HEK293T (cell line): ENCODE measurements at places on chromosomes 1 and 21.

DNA sequence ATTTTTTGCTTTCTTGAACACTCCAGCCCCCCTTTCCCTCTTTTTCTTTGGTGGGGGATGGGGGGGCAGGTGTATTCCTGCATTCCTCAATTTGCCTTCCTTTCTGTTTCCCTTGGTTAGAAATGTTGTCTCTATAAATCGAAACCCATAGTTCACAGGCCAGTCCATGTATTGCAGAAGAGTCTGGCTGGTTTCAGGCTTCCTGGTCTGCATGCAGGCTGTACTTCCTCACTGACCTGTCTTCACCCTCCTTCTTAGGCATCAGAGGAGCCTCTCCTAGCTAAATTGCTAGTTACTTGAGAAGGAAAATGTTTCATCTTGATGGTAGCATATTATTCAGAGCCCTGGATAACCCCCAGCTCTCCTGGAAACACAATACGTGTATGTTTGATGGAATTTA is 140.0 kb downstream of the SPATA46 start:
- no peak for DNase-seq

GRCh38 chr1:39524171-39524570 is 32.7 kb downstream of the BMP8A start:
- no peak for DNase-seq

DNA sequence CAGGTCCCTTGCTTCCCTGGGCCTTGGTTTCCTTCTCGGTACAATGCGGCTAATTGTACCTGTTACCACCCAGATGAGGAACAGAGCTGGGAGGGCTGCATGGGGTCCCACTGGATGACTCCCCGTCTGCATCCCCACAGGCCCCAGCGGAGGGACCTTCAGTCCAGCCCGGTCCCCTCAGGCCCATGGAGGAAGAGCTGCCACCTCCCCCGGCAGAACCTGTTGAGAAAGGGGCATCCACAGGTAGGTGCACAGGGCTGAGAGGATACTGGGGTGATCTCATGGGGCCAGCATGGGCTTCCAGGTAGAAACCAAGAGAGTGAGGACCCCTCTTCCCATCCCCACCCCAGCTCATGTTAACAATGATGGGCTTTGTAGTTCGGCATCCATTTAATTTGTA is 9.8 kb downstream of the FBLIM1 start:
- no peak for DNase-seq

- no peak for DNase-seq
Measured at GRCh38 chr1:218804014-218804785, 369.5 kb upstream of the LYPLAL1 start.

DNA sequence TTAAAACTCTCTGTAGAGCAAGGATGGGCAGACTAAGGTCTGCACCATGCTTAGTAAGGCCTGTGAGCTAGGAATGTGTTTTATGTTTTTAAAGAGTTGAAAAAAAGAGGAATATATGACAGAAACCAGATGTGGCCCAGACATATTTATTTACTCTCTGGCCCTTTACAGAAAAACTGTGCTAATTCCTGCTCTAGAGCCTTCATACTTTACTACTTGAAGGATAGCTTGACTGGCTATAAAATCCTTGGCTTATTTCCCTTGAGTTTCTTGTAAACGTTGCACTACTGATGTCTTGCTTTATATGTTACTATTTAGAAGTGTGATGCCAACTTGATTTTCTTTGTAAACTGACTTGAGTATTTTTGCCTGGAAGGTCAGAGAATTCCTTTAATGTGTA is 33.5 kb downstream of the CTBS start:
- no peak for DNase-seq

DNA sequence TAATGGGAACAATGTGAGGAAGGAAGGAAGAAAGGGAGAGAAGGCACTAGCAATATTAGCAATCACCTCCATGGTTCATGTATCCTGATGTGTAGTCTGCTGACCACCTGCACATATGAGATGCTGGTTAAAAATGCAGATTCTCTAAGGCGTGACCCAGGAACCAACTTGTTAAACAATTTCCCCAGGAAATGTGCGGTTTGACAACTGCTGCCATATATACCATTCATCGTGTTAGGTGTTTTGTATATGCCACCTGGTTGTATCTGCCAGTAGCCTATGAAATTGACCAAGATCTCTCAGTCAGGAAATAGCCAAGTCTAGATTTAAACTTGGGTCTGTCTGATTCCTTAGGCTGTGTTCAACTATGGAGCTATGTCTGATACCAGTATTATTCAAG is 4.1 kb downstream of the SEMA4A start:
- DNase-seq: no peak

GRCh38 chr1:184503221-184503749 is 116.5 kb downstream of the C1orf21 start:
- no peak for DNase-seq

GRCh38 chr1:3127738-3128137 is 58.7 kb downstream of the PRDM16 start:
- no peak for DNase-seq

DNA sequence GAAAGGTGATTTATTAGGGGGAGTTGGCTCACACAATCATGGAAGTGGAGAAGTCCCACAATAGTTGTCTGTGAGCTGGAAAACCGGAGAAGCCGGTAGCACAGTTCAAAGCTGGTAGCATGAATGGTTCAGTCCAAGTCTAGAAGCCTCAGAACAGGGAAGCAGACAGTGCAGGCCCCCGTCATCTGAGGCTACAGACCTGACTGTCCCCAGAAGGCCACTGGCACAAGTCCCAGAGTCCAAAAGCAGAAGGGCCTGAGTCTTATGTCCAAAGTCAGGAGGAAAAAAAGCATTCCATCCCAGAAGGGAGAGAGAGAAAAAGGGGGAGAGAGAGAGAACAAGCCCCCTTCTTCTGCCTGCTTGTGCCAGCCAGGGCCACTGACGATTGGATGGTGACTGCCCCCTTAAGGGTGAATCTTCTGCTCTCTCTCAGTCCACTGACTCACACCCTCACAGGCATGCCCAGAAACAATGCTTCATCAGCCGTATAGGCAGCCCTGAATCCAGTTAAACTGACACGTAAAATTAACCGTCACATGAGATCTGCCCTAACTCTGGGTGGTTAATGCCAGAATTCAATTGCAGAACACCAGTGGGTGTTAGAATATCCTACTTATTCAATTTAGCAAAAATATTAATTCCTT is 49.3 kb upstream of the POU2F1 start:
- no peak for DNase-seq

DNA sequence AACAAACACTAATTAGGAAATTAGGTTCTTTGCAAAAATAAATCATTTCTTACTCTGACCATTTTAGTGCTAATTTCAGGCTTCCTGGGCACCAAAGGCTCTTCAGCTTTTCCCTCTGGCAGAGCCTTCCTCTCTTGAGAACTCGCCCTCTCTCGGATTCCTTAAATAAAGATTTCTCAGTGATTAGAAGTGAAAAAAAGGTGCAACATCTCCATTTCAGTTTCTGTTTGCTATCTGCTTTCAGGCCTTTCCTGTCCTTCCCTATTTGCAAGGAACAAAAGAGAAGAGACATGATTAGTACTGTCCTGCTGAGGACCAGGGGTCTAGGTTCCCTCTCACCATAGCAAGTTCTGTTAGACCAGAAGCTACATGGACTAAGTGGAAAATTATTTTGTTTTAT is 27.8 kb upstream of the CACYBP start:
- no peak for DNase-seq

DNA sequence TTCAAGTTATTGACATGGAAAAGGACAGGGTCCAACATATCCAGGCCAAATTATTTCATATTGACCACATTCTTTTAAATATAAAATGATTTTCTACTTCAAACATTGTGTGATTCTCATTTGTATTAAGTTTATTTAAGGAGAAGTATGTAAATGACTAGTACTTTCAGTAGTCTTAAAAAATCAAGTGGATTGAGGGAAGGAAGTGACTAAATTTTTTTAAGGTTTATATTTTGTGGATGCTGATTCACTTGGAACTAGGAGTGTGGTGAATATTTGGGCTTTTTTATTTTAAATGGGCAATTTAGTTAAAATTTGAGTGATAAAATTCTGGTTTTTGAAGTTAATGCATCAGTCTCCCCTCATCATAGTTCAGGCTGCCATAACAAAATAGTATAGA is 10.1 kb downstream of the PRRC2C start:
- DNase-seq: no peak

DNA sequence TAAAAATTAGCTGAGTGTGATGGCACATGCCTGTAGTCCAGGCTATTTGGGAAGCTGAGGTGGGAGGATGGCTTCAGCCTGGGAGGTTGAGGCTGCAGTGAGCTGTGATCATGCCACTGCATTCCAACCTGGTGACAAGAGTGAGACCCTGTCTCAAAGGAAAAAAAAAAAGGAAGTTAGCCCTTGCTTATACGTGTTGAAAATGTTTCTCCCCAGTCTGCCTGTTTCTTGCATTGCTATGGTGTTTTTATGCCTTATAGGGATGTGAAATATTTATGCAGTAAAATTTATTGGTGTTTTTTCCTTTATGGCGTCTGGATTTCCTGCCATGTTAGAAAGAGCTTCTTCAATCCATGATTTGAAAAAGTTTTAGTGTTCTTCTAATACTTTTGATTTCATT is 3.6 kb upstream of the RERE start:
- no peak for DNase-seq

DNA sequence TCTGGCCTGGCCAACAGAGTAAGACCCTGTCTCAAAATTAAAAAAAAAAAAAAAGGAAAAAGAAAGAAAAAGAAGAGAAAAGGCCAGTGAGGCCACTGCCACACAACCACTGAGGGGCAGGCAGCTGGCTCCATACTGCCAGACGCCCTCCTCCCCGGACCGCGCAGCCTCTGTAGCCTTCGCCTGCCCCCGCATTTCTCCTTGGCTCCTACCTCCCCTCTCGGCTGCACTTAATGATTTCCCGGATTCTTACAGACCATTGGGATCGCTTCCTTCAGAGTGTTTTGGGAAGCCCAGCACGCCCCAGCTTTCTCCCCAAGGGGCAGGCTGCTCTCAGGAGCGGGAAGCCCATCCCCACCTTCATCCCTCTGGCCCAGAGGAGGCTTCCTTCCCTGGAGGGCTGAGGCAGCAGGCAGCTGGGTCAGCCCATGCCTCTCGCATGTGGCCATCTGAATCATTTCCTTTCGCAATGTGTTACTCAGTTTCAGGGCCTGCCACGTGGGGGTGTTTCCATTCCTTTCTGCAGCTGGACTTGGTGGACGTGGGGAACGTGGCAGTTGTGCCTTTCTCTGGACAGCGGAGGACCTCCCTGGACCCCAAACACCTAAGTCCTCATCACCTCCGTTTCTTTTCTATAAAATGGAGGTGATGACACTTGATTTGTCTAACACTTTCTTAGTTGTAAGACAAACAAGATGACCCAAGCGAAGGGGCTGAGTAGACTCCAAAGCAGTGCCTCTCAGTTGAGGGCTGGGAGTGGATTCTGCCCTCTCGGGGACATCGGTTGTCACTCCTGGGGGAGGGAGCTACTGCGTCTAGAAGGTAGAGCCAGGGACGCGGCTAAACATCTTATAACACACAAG is 2.3 kb downstream of the SLC2A5 start:
- DNase-seq: no peak

DNA sequence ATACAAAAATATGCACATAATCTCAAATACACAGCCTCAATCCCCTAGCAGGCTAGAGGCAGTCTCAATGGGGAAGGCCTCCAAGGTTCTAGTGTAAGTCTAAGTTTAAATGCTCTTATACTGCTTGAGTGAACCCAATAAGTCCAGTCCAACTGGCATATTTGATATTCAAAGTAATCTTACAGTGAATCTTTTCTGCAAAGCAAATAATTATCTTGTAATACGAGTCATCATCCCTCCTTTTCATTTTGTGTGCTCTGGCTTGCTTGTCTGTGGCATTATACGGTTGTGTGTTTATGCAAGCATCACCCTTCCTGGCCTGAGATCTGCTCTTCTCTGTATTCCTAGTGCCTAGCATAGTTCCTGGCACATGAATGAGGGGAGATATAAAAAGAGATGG is 166.9 kb upstream of the HMGB4 start:
- no peak for DNase-seq

DNA sequence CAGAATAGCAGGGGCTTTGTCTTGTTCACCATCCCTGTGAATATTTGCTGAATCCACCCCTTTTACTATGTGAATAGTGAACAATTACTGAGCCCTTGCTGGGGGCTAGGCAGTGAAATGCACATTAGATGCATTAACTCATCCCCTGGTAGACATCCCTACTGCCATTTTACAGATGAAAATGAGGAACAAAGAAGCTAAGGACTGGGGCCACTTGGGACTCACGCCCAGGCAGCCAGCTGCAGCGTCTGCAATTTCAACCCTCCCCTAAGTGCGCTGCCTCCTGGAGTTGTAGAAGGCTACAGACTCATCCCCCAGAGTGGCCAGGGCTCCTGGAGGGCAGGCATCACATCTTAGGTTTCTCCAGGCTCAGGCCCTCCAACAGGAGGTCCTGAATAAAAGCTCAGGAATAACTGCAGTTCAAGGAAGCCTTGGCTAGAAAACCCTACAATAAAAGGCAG is 31.6 kb downstream of the CAPZB start:
- no peak for DNase-seq

DNA sequence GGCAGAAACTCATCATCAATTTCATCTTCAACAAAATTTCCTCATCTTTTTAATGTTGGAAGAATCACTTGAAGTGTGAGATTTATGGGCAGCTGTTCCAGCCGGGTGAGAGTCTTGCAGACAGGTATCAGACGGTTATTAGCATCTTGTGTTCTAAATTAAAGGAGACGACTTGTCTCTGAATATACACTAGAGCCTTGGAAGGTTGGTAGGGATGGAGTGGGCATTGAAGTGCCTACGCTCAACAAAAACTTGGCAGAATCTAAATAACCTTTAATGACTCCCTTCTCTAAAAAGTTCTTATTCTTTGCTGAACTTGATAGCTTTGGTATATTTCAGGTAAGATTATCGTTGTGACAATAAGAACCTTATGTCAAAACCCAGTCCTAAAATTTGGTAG is 111.5 kb upstream of the MAGI3 start:
- DNase-seq: no peak

GRCh38 chr1:203059485-203059884 is 26.3 kb downstream of the MYOG start:
- DNase-seq: no peak

- DNase-seq: no peak
Measured at GRCh38 chr1:155813672-155814071, 43.3 kb downstream of the GON4L start.

DNA sequence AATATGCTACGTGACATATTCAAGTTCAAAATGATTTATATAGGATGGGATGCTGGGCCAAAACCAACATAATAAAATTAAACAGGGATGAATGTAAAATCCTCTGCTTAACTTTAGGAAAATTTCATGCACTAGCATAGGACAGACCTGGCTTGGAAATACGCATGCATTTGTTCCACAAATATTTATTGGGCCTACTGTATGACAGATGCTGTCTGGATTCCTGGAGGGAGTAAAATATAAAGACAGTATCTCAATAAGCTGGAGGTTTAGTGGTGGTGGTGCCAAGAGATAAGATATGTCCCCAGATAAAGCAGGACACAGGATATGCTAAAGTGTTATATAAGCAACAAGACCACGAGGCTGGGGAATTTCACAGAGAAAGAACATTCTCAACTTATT is 15.1 kb downstream of the RCSD1 start:
- no peak for DNase-seq

DNA sequence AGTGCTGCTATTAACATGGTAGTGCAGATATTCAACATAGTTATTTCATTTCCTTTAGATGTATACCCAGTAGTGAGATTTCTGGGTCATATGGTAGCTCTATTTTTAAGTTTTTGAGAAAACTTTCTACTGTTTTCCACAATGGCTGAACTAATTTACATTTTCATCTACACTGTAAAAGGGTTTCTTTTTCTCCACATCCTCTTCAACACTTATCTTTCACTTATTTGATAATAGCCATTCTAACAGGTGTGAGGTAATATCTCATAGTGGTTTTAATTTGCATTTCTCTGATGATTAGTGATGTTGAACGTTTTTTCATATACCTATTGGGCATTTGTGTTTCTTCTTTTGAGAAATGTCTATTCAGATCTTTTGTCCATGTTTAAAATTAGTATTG is 149.8 kb downstream of the PDE4B start:
- no peak for DNase-seq
